ENCODE measurements at places on chromosomes 11 and 22.

- DNase-seq = no peak
These were observed 573.6 kb downstream of the BUD13 start for GRCh38 chr11:116199182-116199581.

GRCh38 chr22:50271519-50271970 lies 1.4 kb upstream of the MAPK11 start:
- DNase-seq = no peak

- no peak for DNase-seq
These were observed 6.5 kb upstream of the MYRF start for GRCh38 chr11:61745781-61746441.

GRCh38 chr11:17171916-17172315 lies 35.9 kb downstream of the PIK3C2A start:
- no peak for DNase-seq

DNA sequence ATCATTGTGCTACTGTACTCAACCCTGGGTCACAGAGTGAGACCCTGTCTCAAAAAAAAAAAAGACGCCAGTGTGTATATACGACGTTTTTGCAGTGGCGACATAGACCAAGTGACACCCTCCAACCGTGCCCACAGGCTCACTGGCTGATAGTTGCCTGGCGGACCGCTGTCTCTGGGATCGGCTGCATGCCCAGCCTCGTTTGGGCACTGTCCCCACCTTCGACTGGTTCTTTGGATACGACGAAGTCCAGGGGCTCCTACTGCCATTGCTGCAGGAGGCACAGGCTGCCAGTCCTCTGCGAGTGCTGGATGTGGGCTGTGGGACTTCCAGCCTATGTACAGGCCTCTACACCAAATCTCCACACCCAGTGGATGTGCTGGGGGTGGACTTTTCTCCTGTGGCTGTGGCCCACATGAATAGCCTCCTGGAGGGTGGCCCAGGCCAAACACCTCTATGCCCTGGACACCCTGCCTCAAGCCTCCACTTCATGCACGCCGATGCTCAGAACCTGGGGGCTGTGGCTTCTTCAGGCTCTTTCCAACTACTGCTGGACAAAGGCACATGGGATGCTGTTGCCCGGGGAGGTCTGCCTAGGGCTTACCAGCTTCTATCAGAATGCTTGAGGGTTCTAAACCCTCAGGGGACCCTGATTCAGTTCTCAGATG lies 1.3 kb downstream of the CSKMT start:
- DNase-seq = no peak

- DNase-seq = no peak
These were observed 60.2 kb upstream of the MTNR1B start for GRCh38 chr11:92909214-92909613.

DNA sequence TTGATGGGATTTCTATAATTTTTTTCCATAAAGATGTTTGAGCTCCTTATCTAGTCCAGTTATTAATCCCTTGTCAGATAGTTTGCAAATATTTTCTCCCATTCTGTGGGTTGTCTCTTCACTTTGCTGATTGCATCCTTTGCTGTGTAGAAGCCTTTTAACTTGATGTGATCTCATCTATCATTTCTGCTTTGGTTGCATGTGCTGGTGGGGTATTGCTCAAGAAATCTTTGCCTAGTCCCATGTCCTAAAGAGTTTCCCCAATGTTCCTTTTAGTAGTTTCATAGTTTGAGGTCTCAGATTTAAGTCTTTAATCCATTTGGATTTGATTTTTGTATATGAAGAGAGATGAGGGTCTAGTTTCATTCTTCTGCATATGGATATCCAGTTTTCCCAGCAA lies 1.7 kb upstream of the IL2RB start:
- no peak for DNase-seq

DNA sequence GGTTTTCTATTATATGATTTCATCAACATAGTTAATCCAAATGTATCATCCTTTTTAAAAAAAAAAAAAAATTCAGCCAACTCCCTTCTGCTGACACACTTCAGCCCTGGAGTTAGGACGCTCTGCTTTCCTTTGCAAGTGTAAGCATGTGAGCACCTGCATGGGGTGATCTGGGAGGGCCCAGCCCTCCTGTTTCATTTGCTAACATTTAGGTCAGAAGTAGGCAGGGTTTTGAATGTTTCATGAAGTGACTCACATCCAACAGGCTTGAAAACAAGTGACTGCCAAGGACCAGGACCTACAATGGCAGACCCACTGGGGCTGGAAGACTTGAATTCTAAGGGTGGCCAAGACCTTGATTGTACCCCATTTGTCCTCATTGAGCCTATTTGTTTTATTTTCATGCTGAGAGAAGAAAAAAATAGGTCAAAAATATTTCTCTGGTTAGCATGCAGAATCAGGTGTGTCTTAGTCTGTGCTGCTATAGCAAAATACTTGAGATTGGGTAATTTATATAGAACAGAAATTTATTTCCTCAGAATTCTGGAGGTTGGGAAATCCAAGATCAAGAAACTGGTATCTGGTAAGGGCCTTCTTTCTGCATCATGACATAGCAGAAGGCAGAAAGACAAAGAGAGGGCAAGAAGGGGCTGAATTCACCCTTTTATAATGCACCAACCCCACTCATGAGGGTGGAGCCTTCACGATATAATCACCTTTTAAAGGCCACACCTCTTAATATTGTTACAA lies 137.6 kb downstream of the CD44 start:
- DNase-seq = no peak

DNA sequence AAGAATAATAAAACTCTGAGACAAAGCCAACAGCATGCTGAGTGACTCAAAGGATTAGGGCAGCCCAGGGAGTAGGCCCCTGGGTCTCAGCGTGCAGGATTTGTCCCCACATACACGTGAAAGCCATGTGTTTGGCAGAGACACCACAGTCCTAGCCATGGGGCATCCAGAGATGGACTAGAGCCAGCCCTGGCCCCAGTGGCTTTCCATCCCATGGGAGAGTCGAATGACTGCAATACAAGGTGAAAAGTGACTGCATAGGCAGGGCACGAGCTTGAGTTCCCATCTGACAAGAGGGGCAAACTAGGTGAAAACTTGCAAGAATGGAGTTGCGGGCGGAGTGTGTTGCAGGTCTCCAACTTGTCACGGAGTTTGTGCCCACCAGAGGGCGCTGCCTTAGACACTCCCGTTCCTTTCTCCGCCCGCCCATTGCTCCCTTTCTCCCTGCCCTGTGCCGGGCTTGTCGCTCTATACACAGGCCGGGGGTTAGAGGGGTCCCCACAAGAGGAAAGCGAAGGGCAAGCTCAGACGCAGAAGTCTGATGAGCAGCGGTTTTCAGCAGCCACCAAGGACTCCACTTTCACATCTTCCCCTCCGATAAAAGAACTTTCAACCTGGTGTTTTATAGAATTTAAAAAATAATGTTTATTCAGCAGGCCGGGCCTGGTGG lies 24.2 kb downstream of the TSKU start:
- peak; percentile 39 for DNase-seq

DNA sequence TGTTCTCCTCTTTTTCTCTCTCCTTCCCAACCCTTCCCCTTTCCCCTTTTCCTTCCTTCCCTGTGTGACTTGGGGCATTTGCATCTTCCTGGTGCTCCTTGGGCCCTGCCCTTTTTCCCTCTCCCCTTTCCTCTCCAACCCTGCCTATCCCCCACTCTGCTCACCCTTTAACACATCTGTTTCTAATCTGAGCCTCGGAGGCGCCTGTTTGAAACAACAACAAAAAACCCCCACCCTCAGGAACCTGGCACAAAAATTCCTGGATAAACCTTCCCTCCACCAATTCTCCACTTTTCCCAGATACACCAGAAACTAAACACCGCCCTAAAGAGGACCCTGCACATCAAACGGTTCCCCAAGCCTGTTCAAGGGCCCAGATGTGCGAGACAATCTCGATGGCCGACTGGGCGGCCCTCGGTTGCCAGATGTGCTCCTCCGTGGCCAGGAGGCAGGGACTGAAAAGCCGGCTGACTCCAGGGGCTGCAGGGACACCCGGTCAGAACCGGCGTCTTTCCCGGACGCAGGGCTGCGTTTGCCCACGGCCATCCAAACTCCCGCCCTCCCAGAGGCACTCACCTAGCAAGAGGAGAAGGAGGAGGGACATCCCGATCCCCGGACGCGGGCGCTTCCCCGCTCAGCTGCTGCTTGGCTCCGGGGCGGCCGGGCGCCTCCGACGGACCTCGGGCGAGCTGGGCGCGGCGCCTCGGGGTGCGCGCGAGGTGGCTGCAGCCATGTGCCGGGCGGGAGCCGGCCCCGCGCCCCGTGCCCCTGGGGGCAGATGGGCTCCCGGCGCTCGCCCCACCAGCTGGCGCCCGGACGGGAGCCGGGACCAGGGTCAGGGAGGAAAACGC lies 486 bp downstream of the CLMP start:
- DNase-seq = no peak

- DNase-seq = no peak
These were observed 70.9 kb downstream of the PHF21B start for GRCh38 chr22:44938886-44939285.

DNA sequence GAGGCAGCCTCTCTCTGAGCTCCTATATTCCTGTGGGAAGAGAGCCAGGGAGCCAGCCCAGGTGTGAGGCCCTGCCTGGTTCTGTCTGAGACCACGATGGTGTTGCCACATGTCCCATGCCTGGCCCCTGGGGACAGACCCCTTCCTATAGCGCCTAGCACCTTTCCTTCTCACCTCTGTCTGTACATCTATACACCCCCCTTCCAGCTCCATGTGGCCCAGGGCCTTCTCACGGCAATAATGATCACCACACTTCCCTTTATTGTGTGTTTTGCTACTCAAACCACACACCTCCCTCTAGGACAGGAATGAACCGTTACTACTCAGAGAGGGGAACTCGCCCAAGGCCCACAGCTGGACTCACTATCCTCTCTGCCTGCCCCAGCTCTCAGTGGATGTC lies 12.8 kb downstream of the CD82 start:
- no peak for DNase-seq

- DNase-seq = no peak
These were observed 167.0 kb upstream of the RASSF10 start for GRCh38 chr11:12841946-12842630.

DNA sequence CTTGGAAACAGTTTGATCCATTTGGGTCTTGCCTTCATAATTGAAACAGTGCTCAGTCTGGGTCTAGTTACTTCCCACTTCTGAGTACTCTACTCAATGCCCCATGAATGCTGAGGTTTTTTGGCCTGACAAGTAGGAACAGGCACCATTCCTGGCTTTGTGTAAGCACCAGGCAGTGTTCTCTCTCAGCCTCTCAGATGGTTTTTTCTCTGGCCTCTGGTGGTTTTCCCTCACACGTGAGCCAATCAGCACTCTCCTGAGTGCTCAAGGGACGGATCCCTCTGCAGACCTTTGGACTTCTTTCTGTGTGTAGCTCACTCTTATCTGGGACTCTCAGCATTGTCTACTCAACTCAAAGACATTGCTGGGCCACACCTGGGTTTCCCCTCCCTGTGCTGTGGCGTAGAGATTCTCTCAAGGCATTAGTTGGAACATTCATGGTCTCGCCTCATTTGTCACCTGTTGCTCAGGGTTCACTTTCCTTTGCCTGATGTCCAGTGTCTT lies 21.3 kb downstream of the SIK2 start:
- no peak for DNase-seq

- no peak for DNase-seq
These were observed 15.8 kb downstream of the CYB5R2 start for GRCh38 chr11:7657306-7658025.

DNA sequence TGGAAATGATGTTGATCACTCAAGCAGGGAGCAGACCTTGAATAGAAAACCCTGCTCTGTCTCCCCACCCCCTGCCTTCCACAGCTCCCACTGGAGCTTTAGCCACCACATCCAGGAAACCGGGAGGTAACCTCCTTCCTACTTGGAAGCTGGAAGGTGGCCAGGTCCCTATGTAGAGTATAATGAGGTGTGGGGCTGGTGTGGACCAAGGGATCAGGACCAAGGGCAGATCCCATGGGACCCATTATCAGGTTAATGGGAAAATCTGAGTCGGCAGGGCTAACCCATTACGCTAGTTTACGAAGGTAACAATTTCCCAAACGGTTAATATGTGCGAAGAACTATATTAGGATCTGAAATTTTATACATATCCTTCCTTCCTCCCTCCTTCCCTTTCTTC lies 321.9 kb downstream of the MIAT start:
- no peak for DNase-seq

DNA sequence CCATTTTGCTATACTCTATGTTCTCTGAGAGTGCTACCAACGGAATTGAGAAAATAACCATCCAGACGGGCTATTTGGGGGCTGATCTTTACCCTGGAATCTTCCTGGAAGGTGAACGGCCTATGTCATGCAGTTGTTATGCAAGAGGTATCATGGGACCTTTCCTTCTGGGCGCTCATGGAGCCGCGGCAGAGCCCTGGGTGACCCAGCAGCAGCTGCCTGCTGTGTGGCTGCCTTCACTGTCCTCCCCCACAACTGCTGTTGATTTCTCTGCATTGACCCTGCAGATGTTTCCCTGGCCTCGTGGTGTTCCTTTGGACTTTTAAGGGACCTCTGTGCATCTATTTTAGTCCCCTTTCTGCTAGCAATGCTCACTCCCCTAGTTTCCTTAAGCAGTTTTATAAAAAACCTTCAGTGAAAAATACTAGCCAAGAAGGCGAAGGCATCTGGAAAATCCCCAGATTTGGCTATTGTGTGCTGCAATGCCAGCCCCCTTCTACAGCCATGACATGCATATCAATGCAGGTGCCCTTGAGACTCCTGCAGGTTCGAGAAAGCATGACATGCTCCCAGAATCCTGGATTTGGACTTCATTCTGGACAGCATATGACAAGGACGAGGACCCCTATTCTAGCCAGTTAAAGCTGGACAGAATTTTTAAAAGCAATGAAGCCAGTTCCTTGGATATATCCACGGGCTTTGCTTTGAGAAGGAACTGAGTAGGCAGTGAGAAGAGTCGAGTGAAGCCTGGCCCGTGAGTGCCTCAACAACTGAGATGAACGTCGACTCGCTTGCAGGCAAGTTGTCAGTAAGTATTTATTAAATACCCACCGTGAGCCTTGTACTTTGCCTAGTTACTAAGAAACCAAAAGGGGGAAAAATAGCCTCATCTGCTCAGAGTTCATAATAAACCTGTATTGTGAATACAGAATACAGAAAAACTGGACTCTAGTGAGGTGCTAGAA lies at the start of gene SLC25A18:
Gene SLC25A18 (plus strand): TSS at position 593 of the 965 bp plus-strand sequence. CDS start 16,447 bp downstream, outside the sequence.
- DNase-seq = no peak

- no peak for DNase-seq
These were observed 8.0 kb downstream of the DENND6B start for GRCh38 chr22:50318698-50319411.

- DNase-seq = no peak
These were observed 98.2 kb downstream of the LDLRAD3 start for GRCh38 chr11:36041988-36042611.

- no peak for DNase-seq
These were observed 26.6 kb upstream of the CABP7 start for GRCh38 chr22:29693161-29693560.

GRCh38 chr11:123628936-123629683 lies 25.3 kb downstream of the SCN3B start:
- no peak for DNase-seq

GRCh38 chr22:46007848-46008261 lies 30.9 kb upstream of the WNT7B start:
- DNase-seq = no peak

GRCh38 chr22:26672060-26672471 lies 14.7 kb downstream of the MIAT start:
- no peak for DNase-seq

- DNase-seq = no peak
These were observed 44.1 kb downstream of the MACROD1 start for GRCh38 chr11:64121663-64122410.

All from activated CD8-positive, alpha-beta memory T cell treated with anti-CD3 and anti-CD28 coated beads for 4 hours (primary cell).